Stimulated activated CD4-positive, alpha-beta T cell treated with anti-CD3 and anti-CD28 coated beads, Interleukin-15, amount 100 ng/mL, for 48 hours (primary cell): ENCODE measurements at places on chromosomes 3 and 15.
A peak's percentile ranks its signal among the peaks of the same experiment; 100 is the strongest.

GRCh38 chr3:127394031-127394430 is 106.2 kb upstream of the PRR20G start:
- no peak for DNase-seq

DNA sequence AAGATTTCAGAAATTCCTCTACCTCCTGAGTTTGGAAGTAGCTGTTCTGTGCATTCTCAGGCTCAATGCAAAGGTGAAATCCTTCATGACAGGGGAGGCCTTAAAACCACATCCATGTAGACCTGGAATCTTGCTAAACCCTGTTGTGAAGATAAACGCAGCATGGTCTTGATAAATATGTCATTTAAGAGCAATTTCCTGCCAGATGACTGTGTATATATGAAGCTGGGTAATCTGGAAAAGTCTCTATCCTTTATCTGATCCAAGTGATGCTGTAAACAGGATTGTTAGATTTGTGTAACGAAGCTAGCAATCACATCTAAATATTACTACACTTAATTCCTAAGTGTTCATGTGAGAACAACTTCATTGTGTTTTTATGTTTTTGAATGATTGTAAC is 9.1 kb downstream of the MCTP2 start:
- no peak for DNase-seq

- no peak for DNase-seq
These were observed 75.3 kb upstream of the PRR20G start for GRCh38 chr3:127363171-127363570.

GRCh38 chr3:51581524-51581923 is 43.0 kb downstream of the RAD54L2 start:
- no peak for DNase-seq

DNA sequence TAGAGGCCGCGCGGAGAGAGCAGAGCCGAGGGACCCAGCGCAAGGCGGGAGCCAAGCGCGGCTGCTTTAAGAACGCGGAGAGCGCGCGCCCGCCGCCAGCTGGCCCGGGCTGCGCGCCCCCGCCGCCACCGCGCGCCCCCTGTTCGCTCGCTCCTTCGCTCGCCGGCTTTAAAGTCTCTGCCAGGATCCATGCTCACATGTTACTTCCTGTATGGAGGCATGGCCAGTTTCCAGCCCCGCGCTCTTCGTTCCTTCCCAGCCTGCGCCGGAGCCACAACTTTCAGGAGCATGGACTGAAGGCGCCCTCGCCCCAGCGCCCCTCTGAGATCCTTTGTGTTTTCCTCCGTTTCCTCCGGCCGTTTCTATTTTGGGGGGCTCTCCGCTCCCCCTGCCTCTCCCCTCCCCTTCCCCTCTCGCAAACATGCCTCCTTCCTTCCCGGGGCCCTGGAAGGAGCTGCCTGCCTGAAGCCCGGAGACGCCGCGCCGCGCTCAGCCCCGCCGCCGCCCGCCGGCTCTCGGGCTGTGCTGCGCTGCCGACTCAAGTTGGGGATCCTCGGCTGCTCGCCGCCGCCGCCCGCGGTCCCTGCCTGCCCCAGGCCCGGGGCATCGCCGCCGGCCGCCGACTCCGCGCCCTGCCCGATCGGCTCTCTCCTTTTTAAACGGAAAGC is at the start of gene PTPRG:
Gene PTPRG, plus strand, starts transcription at position 198 of the 668 bp plus-strand sequence. CDS start 717 bp downstream, outside the sequence.
- no peak for DNase-seq

DNA sequence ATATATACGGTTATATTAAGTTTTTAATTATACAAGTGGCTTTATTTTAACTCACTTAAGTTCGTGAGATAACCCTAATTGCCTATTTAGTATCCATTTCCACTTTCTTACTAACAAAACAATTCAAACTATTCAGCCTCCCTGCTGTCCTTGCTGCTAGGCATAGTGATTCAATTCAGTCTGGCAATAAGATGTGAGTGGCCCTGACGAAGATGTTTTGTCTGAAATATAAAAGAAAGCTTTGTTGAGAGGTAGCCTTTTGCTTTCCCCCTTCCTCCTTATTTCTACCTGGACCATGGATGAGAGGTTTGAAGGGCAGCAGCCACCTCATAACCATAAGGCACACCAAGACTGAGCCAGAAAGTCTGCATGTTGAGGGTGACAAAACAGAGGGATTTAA is 89.3 kb upstream of the TRIM42 start:
- DNase-seq = no peak

DNA sequence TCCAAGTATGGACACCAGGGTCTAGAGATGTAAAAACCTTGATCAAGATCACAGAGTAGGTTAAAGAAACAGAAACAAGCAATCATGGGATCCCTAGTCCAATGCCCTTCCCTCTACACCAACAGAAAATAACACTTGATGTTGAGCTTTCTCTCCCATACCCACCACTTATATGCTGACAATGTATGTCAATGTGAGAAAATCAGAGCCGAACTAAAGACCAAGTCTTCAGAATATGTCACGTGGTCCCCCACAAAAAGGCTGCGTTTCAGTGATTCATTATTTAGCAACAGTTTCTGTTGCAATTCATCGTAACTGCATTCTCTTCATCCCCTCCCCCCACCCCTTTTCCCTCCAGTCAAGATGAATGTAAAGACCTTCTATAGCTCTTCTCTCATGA is 278.9 kb upstream of the STT3B start:
- DNase-seq = no peak

GRCh38 chr15:86445579-86446252 is 366.0 kb downstream of the AGBL1 start:
- no peak for DNase-seq

DNA sequence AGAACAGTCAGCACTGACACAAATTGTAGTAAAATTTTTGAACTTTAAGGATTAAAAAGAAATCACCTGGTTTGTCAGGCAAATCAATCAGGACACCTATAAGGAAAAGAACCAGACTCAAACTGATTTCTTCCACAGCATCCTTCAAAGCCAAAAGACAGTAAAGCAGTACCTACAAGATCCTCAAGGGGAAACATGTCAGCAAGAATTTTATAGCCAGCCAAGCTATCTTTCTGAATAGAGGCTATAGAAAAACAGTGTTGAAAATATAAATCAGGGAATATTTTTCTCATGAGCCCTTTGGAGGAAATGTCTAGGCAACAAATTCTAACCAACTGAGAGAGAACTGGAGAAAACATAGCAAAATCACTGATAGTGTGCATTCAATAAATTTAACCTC is 301.4 kb upstream of the UBE2E2 start:
- no peak for DNase-seq

DNA sequence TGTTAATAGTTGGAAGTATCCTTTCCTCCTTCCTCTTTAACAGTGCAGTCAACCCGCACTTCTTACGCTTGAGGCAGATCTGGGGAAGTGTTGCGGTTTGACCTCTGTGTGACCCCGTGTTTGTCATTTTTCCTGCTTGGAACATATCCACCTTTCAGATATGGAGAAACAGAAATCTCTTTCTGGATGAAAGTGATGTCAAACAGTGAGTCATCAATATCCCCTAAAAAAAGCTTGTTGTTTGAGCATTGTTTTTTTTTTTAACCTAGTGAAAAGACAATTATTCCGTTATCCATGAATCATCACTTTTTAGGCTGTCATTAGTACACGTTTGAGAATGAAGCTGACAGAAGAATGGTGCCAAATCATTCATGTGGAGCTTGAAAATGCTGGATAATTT is 293.7 kb downstream of the ARPP21 start:
- DNase-seq = no peak

DNA sequence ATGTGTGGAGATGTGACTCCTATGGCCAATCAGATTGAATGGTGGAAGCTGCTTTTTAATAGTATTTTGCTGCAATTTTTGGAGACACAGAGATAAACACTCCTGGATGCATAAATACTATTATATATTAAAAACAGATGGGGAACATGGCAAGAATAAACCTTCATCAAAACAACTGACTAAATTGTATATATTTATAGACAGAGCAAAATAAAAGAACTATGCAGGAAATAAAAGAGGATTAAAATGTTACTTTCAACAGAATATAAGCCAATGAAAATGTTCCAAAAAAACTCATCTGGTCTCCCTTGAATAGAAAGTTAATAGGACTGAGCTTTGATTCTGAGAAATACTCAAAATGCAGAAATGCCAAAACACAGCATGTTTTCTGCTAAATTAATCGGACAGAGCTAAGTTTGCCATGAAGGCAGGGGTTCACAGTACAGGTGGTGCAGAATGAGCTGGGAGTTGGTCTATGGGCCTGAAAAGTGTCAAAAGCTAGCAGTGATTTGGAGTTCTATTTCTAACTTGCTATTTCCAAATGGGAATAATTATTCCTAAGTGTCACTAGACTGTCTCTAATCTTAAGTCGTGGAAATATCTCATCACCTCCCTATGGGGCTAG is 227.2 kb downstream of the CNTN3 start:
- no peak for DNase-seq

DNA sequence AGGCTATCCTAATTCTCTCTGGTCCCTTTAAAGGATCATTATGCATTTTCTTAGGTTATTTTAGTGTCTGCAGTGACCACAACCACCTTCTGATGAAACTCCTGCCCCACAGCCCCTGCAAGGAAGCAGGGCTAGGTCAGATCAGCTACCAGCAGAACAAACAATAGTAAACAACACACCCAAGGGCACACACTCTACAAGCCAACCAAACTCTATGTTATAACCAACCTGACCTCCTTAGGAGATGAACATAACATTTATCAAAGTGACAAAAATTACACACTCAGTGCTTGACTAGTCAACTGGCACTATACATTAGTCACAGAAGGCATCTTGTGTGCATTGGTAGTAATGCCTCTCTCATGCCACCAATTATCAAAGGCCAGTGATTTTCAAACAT is 17.3 kb downstream of the DENND6A start:
- no peak for DNase-seq

DNA sequence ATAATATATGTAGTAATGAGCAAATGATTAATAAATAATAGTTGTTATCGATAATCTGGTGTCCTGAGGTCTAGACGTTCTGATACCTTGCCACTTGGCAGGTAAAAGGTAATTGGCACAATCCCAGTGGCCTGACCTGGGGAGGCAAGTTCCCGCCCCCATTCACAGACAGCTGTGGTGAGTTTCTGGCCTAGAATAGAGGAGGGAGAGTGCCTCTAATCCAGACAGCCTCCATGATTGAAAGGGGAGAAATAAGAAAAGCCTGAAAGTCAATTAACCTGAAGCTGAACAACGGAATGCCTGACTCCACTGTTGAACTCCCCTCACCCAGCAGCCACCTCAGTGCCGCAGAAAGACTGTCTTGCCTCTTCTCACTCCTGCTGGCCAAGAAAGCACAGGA is 38.1 kb upstream of the SV2B start:
- DNase-seq = no peak

GRCh38 chr15:98794211-98794610 is 145.9 kb downstream of the IGF1R start:
- no peak for DNase-seq

DNA sequence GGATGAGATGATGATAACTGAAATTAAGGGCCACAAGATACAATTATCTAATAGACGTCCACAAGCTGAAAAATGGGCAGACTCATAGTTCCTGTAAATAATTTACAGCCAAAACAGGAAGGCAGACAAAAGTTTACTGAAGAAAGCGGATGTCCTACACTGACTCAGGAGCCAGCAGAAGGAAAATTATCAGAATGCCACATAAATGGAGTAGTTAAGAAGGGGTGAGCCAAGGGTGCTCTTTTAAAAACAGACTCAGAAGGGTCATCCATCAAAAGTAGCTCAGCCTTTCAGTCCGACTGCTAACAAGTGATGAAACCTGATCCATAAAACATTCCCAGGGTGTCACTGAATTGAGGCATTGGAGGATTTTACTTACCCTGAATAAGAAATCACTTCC is 39.8 kb downstream of the TUSC7 start:
- DNase-seq = no peak

DNA sequence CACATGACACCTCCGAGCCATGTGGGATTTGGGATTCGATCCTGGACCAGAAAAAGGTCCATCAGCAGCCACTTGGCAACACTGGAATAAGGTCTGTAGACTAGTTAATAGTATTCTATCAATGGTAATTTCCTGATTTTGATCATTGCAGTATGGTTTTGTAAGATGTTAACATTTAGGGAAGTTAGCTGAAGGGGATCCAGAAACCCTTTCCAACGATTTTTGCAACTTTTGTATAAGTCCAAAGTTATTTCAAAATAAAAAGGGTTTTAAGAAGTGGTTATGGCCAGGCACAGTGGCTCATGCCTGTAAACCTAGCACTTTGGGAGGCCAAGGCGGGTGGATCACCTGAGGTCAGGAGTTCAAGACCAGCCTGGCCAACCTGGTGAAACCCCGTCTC is 10.2 kb downstream of the BDH1 start:
- DNase-seq = no peak

- no peak for DNase-seq
These were observed 237.7 kb downstream of the SLCO3A1 start for GRCh38 chr15:92091155-92091734.

DNA sequence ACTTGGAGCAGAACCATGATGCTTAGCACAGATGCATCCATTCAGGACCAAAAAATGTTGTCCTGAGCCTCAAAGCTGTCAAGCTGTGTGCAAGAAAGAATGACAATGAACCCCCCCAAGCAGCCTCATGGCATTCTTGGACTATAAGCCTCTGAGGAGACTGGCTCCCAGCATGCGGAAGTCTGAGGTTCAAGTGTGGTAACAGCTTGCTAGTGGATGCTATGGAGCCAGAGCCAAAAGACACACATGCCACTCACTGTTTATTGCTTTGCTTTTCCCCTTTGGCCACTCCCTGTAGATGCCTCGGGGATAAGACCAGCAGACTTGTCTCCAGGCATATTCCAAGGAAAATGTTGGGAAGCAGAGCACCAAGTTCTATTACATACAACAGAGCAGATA is 38.2 kb upstream of the SNRK start:
- DNase-seq = no peak

DNA sequence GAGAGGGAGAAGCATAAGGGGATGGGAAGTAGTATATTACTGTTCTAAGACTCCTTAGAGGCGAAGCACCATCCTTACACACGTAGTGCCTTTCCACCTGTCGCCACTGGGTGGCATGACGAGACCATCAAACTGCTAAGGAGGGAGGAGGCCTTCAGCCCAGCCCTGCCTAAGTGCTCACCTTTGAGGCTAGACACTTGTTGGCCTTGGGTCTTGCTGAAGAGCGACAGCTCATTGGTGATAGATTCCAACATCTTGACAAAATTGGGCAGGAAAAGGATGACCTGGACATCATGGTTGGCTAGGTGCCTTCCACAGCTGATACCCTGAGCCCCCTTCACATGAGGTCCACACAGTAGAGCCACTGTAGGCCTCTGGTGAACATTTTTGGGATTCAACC is 19.6 kb downstream of the CLK3 start:
- DNase-seq = peak; percentile 58

- no peak for DNase-seq
These were observed 16.3 kb upstream of the ST3GAL6 start for GRCh38 chr3:98746882-98747281.

- peak; percentile 59 for DNase-seq
These were observed 82.0 kb upstream of the LMOD3 start for GRCh38 chr3:69204315-69204957.

GRCh38 chr15:101239724-101240136 is 12.1 kb downstream of the CHSY1 start:
- no peak for DNase-seq

DNA sequence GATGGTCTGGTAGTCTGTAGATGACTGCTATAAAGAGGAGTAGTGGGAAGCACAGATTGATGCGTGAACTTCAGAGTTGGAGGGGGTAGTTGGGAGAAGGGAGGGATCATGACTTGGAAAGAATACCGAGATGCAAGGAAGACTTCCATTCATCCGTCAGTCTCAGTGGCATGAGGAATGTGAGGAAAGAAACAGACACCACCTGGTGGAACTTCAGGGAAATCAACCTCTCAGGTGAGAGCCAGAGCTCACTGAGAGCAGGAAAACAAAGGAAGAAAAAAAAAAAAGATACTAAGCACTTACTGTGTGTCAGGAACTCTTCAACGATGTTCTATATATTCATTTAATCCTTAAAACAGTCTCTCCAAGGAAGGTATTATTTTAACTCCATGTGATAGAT is 172.4 kb downstream of the OXSM start:
- no peak for DNase-seq
